ENCODE measurements at places on chromosomes 2 and 18.

DNA sequence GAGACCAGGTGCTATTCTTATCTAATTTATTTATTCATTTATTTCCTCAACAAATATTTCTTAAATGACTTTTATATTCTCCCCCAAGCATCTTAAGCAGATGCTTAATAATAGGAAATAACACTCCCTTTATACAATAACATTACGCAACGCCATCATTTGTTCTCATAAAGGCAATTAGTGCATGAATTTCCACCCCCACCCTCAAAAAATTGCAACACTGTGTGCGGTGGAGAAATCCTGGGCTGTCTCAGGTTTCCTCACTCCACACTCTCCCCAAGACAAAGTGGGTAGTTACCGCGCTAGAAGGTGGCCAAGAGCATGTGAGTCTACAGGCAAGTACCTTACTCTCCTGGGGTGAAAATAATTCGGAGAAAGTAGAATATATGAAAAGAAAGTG lies 37.0 kb upstream of the CTDP1 start:
- no peak for DNase-seq

DNA sequence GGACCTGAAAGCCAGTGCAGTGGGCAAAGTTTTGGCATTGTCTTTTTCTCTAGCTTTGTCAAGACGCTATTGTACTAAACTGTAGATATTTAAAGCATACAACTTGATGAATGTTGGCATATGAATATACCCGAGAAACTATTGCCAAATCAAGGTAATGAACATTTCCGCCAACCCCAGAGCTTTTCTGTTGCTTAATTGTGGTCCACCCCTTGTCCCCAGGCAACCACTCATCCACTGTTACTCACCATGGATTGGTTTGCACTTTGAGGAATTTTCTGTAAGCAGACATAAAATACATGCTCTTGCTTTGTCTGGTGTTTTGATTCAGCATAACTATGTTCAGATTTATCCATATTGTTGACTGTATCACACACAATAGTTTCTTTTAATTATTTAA lies 688.4 kb downstream of the ADCYAP1 start:
- no peak for DNase-seq

DNA sequence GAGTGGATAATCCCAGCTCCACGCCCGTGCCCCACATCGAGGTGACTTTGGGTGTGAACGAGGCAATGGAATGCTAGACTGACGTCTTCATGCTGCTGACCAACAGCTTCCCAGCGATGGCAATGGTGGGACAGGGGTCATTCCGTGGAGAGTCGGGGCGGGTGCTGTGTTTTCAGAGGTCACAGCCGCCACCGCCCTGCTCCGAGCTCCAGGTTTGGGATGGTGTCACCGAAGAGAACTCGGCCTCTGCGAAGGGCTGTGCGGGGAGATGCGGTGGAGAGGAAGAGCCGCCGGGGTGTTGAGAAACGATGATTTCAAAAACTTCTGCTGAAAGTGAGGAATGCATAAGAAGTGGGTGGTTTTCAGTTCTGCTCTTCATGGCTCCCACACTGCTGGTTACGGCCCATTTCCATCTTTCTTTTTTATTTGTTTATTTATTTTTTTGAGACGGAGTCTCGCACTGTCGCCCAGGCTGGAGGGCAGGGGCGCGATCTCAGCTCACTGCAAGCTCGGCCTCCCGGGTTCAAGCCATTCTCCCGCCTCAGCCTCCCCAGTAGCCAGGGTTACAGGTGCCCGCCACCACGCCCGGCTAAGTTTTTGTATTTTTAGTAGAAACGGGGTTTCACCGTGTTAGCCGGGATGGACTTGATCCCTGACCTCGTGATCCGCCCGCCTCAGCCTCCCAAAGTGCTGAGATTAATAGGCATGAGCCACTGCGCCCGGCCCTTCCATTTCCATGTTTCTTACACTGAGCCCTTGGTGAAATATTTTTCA lies 142.6 kb downstream of the RTP5 start:
- no peak for DNase-seq

DNA sequence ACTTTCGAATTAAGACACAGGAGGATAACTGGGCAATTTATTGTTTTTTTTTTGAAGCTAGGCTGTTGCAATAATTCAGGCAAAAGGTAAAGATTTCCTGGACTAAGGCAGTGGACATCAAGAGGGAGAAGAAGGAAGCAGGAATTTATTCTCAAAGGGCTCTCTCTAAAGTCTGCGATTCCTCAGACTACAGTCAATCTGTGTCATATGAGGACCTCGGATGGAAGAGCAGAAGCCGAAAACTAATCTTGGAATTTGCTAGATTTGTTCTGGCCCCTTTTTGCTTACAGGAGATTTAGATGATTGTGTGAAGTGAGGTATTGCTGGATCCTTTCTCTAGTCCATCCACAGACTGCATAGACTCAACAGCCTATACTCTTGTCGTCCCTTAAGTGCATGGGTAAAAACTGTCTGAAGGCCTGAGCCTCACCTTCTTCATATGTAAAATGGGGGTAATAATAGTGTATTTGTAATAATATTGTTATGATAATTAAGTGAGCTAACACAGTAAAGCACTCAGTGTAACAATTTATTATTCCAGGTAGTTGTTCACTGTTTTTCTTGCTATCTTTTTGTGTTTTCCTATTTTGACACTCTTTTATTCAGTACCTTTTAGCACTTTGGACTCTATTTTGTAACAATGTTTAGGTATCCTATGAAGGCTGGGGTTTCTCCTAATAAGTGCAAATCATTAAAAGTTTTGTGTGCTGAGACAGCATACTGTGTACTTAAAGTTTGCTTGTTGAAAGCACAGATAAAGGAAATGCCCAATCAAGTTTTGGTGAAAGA lies 54.2 kb upstream of the NT5C1B start:
- DNase-seq, result no peak

- no peak for DNase-seq
Measured at GRCh38 chr18:46856973-46857372, 60.3 kb downstream of the PIAS2 start.

GRCh38 chr18:57583297-57583835 lies 3.1 kb downstream of the FECH start:
- no peak for DNase-seq

DNA sequence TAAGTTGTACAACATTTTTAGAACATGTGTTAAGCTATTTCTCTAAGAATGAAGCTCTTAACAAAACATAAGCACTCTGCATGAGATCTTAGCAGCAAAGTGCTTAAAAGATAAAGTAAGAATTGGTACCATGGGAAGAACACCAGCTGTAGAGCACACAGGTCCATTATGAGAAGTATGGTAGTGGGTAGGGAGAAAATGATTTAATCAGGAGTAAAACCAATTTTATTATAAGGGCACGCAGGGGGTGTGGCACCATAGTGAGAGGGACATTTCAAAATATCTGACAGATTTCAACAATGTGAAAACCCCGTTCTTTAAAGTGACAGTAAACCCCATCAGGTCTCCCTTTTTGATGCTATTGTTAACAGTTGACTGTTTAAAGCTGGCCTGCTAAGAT lies 492.9 kb downstream of the ARHGAP15 start:
- no peak for DNase-seq
